ENCODE measurements at places on chromosomes 11 and 22.
A peak's percentile ranks its signal among the peaks of the same experiment; 100 is the strongest.

DNA sequence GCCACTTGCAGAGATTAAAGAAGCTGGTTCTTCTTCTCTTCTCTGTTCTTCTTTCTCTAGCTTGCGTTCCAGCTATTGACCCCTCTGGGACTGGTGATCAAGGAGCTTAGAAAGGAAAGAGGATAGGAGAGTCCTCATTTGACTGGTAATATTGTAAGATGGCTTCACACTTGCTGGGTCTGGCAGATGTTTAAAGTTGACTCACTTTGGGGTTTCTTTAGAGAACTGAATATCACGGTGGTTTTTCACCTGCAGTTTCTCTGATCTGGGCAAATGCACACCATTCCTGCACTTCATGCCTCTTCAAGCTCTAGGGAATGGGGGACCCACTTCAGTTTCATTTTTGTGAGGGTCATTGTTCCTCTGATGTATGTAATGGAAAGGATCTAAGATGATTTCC, 41.8 kb upstream of the DEUP1 start:
- no peak for DNase-seq

DNA sequence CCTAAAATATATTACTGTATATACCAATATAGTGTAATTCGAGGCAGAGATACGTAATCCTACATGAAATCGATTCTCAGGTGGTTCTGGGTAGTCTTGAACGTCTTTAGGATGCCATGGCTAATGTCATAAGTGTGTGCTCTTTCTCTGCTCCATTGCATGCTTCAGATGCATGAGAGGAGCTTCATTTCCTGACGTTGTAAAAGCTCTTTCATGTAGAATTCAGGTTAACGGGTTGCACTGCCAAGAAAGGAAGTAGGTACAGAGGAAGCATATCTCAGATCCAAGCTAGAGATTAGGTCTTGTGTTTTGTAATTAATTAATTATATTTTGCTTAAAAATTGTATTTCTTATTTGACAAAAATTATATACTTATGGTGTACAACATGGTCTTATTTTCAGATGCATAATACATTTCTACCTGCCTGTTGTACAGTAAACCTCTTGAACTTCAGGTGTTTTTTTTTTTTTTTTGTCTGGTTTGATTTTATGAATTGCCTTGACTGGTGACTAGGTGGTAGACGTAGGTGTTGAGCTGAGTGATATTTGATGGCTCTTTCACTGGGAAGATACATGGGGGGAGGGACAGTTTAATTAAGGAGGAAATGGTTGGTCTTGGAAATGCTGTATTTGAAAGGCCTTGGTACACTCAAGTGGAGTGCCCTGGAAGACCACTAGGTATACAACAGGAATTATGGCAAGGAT, 9.3 kb downstream of the NUP50 start:
- no peak for DNase-seq

DNA sequence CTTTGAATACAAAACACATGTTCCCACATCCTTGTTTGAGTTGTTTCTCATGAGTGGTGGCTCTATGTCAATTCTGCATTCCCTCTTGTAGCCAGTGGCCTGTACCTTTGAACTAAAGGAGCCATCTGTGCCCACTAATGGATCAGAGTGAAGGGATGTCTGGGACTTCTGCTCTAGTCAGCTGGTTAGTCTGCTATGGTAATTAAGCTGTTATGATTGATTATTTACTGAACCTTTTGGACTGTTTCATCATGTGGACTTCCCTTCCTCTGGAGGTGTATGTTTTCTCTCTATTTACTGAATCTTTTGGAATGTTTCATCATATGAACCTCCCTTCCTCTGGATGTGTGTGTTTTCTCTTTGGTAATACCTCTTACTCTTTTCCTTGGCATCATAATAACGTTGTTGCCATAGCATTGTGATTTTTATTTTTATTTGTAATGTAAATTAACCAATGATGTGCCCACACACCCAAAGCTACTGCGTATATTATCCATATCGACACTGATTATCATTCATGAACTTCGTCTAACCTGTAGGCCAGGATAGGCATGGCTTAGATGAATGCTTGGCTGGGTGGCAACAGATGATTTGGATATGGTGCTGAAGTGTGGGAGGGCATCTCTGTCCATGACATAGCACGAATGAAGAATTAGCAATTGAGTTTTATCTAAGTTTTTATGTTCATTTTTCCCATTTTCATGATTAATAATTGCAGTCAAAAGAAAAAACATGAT, 112.3 kb upstream of the SORL1-AS1 start:
- DNase-seq, result no peak

DNA sequence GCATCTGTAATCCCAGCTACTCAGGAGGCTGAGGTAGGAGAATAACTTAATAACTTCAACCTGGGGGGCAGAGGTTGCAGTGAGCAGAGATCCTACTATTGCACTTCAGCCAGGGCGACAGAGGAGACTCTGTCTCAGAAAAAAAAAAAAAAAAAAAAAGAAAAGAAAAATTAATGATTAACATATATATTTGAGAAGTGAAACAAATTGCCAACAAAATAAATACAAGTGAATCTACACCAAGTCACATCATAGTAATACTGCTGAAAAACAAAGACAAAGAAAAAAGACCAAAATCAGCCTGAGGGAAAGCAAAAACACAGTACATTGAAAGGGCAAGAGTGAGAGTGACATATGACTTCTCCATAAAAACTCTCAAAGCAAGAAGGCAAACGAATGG, 123.7 kb downstream of the CASP12 start:
- no peak for DNase-seq

DNA sequence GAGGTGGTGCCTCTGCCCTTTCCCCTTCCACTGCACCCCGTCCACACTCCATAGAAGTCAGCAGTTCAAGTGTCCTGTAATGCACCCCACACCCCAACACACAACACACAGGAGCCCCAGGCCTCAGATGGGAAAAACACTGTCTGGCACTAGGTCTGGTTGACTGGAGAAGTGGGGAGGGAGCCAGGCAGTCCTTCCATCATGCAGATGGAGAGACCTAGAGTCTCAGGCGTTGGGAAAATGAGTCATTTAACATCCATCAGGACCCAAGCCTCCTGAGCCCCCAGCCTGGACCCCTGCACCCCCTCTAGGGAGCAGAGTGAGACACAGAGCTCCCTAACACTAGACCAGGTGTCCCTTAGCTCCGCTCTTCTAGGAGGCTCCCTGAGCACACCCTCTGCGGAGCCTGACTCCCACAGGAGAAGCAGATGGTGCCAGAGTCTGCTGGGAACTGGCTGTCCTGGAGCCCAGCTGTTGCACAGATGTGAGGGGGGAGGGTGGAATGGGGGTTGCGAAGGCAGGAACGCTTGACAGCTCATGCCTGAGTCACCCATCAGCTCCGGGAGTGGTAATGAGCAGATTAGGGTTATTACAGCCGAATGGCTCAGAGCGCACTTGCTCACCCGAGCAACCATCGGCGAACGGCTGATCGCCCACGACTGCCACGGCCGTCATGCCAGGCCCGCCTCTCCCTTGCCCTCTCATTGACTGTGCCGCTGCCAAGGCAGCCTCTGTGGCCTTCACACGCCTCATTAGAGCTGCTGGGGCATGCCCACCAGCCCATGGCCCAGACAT, 22.1 kb upstream of the SYT7 start:
- DNase-seq, result no peak

- DNase-seq, result no peak
Measured at GRCh38 chr11:80860632-80861031, 1419.8 kb upstream of the TENM4 start.

- peak; percentile 78 for DNase-seq
Measured at GRCh38 chr11:8168485-8169257, at the start of gene RIC3. TSS of gene RIC3 (minus strand) at chr11:8169025. CDS start at chr11:8168989, 36 bp downstream.

GRCh38 chr11:122652495-122652894, 3.0 kb upstream of the UBASH3B start:
- no peak for DNase-seq

- DNase-seq, result no peak
Measured at GRCh38 chr22:49546811-49547585, 280.7 kb downstream of the BRD1 start.
